ENCODE measurements at places on chromosomes 12 and 14. TPM values are rescaled to one million over a fixed set of nuclear protein-coding genes. Genes with fewer than 3 reads are reported as not detected.

DNA sequence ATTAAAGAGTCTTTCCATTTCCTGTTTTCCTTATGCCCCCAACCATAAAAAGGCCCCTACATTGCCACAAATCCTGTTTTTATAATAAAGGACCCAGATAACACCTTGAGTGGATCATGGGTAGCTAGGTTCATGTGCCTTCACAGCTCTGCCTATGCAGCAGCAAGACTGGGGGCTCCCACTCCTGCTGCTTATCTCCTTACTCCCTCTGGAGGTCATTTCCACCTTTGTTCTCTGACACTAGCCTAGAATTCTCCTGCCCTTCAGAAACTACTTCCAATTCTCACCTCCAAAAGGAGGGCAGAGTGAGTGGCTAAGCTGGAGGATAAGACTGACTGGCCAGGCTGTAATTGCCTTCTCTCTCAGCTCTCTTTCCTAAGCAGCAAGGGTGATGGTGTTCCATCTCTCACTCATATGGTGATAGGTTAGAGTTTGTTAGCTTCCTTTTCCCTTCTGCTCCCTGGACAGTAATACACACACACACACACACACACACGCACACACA is 20.0 kb upstream of the STAC3 start:
- DNase-seq, result no peak

- no peak for DNase-seq
Measured at GRCh38 chr12:4148418-4149056, 125.0 kb upstream of the CCND2 start.

Gene ZNF891
- total RNA-seq, result 0.61 TPM

DNA sequence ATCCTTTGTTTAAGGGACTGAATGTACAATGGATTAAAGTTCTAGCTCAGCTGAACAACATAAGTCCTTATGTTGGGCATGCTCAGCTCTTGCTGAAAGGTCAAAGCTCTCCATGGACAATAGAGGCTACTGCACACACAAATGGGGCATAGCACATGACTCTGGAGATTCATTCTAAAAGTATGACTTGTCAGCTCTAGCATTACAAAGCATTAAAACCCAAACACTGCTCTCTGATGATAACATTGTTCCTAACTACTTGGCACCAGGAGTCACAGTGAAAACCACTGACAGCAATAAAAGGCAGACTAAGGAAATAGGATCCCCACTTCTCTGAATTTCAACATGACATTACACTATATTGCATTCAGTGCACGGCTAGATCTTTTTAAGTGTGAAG is 21.9 kb upstream of the FSCB start:
- no peak for DNase-seq

GRCh38 chr12:63968673-63969072 is 124.2 kb downstream of the SRGAP1 start:
- DNase-seq, result no peak

Gene NFKBIA
- 50.1 TPM for total RNA-seq

DNA sequence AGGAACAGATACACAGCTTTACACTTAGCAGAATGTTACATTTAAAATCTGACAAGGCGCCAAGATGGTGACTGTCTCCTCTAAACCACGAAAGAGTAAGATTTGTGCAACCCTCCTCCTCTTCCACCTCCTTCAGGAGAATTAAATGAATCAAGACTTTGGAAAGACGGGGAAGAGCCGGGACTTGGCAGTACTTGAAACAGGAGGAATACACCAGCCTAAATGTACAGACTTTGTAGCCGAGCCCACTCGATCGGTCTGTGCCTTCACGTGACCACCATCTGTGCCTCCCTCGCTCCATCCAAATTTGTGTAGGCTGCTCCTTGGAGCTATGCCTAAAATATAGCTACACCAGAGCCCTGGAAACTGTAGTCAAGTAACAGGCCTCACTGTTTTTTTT is 38.3 kb downstream of the SSPN start:
- peak; percentile 3 for DNase-seq

- DNase-seq, result no peak
Measured at GRCh38 chr12:45518291-45519235, 210.9 kb upstream of the ARID2 start.

- DNase-seq, result peak; percentile 86
Measured at GRCh38 chr14:71143381-71144290, 236.4 kb downstream of the PCNX1 start.

DNA sequence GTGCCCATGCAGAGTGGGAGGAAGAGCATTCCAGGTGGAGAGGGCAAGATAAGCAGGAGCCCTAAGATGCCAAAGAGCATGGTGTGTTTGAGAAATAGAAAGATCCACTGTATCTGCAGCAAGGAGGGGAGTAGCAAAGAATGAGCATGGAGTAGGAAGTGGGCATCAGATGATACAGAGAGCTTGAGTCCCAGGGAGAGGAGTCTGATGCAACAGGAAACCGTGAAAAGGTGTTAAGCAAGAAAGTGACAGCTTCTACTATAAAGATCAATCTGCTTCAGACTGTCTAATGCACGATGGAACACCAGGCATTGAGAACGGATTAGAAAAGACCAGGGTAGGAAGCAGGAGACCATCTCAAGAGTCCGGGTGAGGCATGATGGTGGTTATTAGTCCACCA is 12.3 kb upstream of the GPRC5D start:
- DNase-seq, result no peak

- DNase-seq, result no peak
Measured at GRCh38 chr14:41878321-41878720, 271.6 kb downstream of the LRFN5 start.

Gene CCDC177
- not detected for total RNA-seq

- peak; percentile 32 for DNase-seq
Measured at GRCh38 chr12:28191051-28192048, 1.1 kb downstream of the CCDC91 start.

DNA sequence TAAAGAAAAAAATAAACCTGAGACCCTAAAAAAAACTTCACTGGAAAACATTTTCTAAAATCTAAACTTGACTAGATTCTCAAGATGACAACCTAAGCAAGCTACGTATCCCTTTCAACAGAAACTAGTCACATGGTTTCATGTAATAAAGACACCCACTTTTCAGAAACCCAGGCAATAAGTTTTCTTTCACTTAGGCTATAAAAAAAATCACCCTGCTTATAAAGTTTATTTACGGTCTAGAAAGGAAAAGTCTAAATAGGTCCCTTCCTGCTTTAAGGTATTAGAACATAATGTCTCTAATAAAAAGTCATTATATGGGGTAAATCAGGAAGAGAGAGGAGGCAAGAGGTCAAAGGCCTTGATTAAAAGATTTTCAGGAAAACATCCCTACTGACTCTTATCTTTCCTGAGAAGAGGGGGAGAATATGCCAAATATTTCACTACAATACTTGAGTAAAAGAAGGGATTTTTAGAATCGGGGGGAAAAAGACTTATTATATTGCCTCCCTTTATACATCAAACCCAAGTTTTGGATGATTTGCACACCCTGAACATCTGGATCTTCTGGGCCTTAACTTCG is 9.5 kb downstream of the CLIP1 start:
- no peak for DNase-seq

DNA sequence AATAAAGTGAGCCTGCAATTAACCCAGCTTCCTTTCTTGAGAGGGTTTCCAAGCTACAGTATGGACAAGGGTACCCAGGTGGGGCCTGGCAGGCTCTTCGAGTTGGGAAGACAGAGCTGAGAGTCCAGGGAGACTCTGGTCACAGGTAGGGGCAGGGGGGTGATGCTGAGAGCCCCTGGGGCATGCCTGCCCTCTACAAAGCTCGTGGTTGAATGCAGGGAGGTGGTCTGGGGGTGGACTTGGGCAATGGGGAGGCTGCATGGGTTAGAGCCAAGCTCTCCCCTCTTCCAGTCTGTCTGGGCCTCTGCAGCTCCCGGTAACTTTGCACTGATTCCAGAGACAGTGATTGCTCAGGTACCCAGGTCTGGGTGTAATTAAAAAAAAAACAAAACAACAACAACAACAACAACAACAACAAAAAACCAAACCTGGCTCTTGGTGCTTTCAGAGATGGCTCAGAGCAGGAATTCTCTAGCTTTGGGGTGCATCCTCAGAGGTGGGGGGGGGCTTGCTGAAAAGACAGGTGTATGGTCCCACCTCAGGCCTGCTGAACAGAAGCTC is 30.8 kb upstream of the PPP2R5C start:
- DNase-seq, result no peak

DNA sequence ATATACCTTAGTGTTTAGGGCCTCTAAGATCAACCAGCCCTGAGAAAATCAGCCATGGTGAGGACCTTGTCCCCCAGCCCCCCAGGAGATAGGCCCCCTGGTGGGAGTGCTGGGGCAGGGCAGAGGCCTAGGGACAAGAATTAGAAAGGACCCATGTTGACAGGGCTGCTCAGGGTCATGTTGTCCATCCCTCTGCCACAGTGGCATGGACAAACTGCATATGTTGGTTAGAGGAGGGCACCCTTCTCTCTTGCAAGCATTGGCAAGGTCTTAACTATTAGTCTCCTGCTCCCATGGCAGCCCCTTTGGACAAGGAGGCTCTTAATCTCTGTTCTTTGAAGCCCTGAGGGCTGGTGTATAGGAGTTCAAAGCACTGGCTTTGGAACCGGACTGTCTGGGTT is 755 bp upstream of the PTPN6 start:
- DNase-seq, result no peak

Gene PDZRN4
- not detected for total RNA-seq

Gene TMCC3
- total RNA-seq, result not detected

DNA sequence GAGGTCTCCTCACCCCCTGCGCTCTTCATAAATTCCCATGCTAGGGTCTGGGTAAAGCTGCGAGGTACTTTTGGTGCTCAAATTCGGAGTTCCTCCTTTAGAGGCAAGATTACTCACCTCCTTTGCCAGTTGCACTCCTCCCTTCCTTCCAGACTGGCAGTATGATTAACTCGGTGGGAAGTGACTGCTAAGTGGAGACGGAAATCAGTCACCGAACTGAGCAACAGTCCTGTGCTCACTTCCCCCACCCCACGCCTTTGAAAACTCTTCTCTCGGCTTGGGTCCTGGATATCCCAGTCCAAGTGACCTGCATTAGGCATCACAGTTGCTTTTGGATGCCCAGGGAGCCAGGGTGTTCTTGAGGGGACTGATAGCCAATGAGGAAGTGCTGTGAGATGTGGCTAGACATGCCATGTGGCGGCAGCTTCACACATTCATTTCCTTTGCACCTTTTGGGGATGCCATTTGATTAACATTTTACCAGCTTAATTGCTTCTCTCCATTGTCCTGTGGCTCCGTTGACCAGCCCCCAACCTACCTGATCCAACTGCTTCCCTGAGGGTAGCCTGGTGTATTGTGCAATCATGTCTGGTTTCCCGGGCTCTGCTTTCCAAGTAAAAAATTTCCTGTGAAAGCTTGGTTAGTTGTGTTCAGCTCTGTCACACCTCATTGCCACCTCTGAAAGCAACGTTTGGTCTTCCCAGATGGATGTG is 840 bp downstream of the PNP start:
- peak; percentile 65 for DNase-seq

DNA sequence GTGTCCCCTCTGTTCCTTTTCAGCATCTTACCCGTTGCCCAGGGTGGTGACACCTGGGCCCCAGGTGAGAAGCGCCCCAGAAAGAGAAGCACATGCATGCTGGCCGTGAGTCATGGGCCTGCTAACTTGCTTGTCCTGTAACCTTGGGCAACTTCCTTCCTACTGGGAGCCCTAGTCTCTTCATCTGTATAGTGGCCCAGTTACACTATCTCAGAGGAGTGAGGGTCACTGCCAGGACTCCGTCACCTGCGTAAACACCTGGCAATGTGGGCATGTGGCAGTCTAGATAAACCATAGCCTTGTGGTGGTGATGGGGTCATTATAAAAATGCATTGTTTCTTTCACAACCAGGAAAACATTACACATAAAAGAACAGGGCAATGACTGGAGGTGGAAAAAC is 125.2 kb downstream of the SLC25A47 start:
- no peak for DNase-seq

Gene LYZ
- not detected for total RNA-seq

DNA sequence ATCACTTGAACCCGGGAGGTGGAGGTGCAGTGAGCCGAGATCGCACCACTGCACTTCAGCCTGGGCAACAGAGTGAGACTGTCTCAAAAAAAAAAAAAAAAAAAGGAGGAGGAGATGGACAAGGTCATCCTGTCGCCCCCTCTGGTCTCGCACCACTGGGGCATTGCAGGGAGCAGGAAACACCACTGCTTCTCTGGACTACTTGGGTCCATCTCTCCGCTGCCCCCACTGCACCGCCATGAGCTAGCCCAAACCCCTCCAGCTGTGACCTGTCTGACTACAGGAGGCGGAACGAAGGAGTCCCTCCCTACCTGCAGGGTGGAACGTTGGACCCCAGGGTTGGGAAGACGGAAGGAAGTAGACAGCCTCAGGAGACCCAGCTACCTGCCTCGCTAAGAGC is 18.2 kb upstream of the FAM222A start:
- no peak for DNase-seq

Gene CD69
- not detected for total RNA-seq

GRCh38 chr12:49847161-49847560 is 4.3 kb upstream of the BCDIN3D start:
- no peak for DNase-seq

Gene PDE3A
- total RNA-seq, result not detected

Gene FGD4
- total RNA-seq, result 2.6 TPM

GRCh38 chr12:6970096-6970527 is 352 bp downstream of the PHB2 start:
- no peak for DNase-seq

Gene KCNA5
- total RNA-seq, result not detected
